ENCODE measurements at places on chromosomes 2 and 18. TPM values are rescaled to one million over a fixed set of nuclear protein-coding genes. Genes with fewer than 3 reads are reported as not detected.
A peak's percentile ranks its signal among the peaks of the same experiment; 100 is the strongest.

The SLC5A7 gene
- 0.07 TPM for total RNA-seq

DNA sequence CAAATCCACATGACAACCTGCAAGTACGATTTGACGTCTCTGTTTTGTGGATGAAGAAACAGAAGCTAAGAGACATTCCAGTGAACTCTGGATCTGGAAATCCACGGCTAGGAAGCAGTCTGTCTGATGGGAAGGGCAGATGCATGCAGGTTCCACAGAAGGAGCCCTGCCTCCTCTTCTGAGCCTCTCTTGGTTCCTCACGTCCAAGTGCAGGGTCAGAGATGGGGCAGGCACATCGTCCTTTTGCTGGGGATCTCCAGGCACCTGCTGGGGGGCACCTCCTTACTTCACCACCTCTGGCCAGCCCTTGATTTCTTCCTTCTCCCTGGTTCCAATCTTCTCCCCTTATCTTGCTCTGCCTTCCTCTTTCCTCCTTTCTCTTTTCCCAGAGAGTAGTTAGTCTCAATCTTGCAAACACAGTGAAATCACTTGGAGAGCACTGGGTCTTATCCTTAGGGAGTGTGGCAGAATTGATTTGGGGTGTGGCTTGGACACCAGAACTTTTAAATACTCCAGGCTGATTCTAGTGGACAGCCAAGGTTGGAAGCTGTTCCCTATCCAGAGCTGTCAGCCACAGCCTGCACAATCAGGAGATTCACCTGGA, 137.8 kb downstream of the BCL2 start:
- no peak for DNase-seq

The COLEC12 gene
- total RNA-seq = 8.3 TPM

GRCh38 chr2:54666634-54667265, 56.7 kb upstream of the EML6 start:
- peak; percentile 68 for DNase-seq

- no peak for DNase-seq
These were observed 5.7 kb downstream of the CPS1 start for GRCh38 chr2:210562091-210562490.

The NEU2 gene
- not detected for total RNA-seq

DNA sequence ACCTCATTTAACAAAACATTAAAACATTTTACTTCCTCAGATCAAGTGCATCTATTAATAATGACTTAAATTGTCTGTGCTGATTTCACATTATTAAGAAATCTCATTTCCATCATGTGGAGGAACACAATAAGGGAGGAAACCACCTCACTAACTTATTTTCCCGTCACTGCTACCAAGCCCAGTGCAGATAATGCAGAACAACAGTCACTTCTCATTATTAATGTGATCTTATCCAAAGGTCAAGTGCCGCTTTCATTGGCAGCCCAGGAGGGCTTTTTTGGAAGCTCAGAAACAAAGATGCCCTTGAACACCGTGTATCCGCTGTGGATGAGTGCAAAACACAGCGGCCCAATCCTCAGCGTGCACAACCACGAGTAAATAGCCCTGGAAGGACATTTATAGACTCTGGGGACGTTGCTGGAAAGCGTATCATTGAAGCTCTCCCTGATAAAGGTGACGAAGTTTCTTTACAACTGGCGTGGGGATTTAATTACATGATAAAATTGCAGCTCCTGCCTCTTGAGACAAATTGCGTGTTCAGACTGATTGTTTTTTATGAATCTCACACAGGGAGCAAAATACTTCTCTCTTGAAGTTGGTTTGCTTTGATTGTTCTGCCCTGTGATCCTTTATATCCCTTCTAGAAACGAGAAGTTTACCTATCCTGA, 13.2 kb downstream of the ASB18 start:
- DNase-seq = peak; percentile 63

- DNase-seq = no peak
These were observed 274.6 kb upstream of the SALL3 start for GRCh38 chr18:78704971-78705461.

DNA sequence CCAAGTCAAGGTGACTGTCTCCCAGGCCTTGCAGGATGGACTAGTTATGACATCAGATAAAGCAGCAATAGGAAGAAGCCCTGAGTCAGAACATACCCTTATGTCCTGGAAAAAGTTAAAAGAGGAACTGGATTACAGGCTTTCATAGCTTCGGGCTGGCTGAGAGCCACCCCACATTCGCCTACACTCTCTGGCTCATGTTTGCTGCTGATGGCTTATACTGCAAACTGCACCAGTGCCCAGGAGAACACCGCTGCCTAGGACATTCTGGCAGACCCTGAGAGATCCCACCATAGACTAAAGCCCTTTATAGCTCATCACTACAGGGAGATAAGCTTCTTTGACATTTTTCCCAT, 20.3 kb downstream of the SLC8A1 start:
- peak; percentile 75 for DNase-seq

The PROC gene
- total RNA-seq = not detected

The SERPINB12 gene
- total RNA-seq = not detected

- no peak for DNase-seq
These were observed 48.9 kb downstream of the APLF start for GRCh38 chr2:68516051-68516955.

DNA sequence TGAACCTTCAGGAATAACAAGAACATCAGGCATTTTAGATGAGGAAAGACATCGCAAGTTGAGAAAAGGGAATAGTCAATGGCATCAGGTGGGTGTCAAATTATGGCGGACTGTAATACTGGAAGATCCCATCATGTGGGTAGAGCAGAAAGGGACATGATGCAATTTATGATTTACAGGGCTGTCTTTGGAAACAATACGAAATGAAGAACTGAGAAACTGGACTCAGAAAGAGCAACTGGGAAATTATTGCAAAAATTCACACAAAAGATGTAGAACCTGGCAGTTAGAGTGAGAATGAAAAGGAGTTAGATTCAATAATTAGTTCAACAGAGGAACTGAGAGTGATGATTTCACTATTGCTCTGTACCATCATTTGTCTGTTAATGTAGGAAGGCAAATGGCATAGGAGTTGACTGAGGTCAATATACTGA, 1635.0 kb upstream of the ACVR2A start:
- no peak for DNase-seq

DNA sequence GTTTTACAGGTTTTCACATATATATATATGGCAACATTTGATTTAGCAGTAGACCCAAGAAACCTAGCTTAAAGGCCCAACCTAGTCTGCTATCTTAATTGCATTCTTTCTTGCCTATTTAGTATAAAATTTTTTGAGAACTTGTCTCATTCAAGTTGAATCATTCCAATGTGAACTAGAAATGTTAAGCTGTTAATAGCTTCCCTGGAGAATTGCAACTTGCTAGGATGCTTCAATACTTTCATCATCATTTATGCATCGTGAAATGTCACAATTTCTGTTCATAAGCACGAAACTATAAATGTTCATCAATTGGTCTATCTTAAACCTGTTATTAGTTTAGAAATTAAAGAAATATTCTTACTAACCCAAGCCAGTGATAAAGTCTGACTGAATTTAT, 217.6 kb downstream of the BABAM2 start:
- DNase-seq = no peak

GRCh38 chr2:4354164-4354563, 650.8 kb downstream of the DCDC2C start:
- no peak for DNase-seq

DNA sequence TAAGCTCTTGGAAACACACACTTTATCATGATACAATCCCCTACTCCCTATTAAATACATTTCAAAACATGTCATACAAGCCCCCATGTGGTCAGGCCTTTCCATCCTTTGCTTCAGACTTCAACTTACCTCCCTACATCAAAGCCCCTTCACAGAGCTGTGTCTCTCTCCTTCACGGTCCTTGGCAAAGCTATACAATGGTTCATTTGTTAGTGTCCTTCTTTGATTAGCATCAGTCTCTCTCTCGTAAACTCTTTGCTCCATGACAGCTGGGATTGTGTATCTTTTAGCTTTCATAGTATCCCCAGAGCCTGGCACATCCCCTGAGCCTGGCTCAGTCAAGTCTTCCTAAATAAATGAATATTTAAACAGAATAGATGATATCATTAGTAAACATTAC, 25.6 kb upstream of the INSIG2 start:
- DNase-seq = no peak

The NEU4 gene
- total RNA-seq = 0.52 TPM

- no peak for DNase-seq
These were observed 59.1 kb downstream of the C2orf76 start for GRCh38 chr2:119307419-119308140.

The TAF4B gene
- 1.1 TPM for total RNA-seq

DNA sequence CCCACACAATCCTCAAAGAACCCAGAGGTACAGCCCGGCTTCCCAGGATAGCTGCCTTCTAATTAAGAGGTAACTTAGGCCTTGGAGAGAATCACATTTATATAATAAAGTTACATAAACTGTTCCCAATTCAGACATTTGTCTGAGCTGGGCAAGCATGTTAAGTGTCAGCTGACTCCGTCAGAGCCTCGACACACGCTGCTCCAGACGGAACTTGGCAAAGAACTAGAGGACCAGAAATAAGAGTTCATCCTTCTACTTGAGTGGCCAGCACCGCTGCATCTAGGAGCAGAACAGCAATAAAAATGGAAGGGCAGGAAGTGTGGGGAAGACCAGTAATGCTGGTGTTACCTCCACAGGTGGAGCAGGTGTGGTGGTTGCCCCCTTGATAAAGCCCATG, 80.5 kb downstream of the MYO5B start:
- no peak for DNase-seq

The TTN gene
- total RNA-seq = 3,610 TPM

DNA sequence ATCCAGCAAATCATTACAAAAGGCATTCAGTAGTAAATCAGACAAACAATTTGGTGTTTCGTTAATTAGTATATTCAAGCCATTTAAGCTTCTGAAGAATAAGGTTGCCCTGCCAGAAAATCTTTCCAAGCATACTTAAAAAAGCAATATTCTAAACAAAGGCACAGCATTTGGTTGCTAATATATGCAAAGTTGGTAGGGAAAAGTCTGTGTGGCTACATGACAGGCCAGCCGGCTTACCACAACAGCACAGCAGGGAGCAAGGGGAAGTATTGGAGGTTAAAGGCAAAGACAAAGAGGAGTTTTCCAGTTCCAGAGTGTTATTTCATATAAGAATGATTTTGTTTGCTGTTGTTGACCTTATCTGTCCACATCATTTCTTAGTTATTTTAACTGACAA, 282.3 kb downstream of the MBD5 start:
- DNase-seq = no peak

DNA sequence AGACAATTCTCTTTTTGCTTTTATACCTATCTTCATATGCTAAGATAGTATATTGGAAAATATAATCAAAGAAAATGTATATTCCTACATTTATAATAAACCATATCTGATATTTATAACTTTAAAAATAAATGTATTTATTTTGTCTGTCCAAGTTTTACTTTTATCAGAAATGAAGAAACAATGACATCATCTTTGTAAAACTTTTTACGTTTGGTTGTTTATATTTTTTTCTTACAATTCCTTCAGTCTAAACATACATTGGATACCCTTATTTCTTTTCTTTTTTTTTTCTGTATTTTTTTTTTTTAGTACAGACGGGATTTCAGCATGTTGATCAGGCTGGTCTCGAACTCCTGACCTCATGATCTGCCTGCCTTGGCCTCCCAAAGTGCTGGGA, 1577.0 kb upstream of the SLC39A10 start:
- DNase-seq = no peak

The GPR17 gene
- 0.25 TPM for total RNA-seq

DNA sequence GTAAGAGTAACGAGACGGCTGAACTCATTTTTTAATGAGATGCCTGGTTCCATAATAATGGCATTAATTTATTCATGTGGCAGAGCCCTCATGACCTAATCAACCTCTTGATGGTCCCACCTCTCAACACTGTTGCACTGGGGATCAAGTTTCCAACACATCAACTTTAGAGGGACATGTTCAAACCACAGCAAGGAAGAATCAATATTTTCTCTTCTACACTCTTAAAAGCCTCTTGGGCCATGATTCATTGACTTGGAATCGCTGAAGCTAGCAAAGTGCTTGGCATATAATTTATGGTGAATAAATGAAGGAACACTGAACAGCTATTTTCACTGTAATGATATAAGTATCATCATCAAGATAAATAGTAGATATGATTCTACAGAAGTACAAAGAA, 333.0 kb downstream of the TNS1 start:
- DNase-seq = no peak

DNA sequence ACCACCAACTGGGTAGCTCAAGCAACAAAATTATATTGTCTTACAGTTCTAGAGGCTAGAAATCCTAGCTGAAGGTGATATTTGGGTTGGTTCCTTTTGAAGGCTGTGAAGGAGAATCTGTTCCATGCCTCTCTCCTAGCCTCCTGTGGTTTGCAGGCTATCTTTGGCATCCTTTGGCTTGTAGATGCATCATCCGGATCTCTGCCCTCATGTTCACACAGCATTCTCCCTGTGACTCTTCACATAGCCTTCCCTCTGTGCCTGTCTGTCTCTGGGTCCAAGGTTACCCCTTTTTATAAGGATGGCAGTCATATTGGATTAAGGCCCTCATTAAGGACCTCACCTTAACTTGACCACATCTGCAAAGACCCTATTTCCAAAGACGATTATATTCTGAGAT, 78.6 kb upstream of the MAP3K20 start:
- no peak for DNase-seq

DNA sequence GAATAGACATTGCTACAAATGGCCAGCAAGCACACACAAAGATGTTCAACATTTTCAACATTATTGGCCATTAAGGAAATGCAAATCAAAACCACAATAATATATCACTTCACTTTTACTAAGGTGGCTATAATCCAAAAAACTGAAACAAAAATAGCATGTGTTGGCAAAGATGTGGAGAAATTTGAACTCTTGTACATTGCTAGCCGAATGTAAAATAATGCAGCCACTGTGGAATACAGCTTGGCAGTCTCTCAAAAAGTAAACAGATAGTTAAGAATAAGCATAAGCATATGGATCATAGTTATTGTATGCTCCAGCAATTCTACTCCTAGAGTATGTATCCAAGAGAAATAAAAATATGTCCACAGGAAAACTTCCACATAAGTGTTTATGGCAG, 192.5 kb downstream of the EN1 start:
- no peak for DNase-seq

DNA sequence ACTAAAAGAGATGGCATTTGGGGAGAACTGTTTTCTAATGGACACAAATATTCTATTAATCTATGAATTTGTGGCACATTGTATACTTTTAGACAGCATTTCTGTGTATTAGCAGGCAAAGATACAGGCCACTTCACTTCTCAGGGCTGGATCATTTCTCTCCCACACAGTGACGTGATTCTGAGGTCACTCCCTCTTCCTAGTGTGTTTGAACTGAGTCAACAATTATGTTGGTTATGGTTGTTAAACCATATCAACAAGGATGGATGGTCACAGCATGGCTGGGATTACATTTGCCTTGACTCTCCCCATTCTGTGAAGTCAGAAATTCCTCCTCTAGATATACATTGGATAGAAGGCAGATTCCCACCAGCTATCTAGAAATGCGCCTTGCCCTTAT, 11.6 kb downstream of the NOSTRIN start:
- no peak for DNase-seq

The RNF152 gene
- 10.8 TPM for total RNA-seq

The MAB21L4 gene
- not detected for total RNA-seq
